AG08395 (cell line): ENCODE measurements at places on chromosomes 4 and X.

GRCh38 chrX:22652596-22652995, 347.2 kb upstream of the DDX53 start:
- DNase-seq, result no peak

DNA sequence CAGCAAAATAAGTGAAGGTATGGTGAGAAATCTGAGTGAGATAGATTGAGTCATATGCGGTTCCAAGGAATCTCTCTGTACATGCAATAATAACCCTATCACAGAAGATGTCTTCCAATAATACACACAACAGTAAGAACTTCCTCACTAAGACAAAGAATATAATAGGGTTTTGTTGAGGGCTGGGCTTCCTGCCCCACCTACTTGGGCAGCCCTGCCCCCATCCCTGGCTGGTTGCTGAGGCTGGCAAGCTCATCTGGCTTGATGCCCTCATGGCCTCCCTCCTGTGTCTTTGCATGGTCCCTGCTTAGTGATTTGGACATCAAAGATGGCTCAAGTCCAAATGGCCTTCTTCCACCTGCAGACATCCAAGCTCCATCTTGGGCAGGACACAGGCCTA, 2.7 kb downstream of the GEMIN8 start:
- no peak for DNase-seq

DNA sequence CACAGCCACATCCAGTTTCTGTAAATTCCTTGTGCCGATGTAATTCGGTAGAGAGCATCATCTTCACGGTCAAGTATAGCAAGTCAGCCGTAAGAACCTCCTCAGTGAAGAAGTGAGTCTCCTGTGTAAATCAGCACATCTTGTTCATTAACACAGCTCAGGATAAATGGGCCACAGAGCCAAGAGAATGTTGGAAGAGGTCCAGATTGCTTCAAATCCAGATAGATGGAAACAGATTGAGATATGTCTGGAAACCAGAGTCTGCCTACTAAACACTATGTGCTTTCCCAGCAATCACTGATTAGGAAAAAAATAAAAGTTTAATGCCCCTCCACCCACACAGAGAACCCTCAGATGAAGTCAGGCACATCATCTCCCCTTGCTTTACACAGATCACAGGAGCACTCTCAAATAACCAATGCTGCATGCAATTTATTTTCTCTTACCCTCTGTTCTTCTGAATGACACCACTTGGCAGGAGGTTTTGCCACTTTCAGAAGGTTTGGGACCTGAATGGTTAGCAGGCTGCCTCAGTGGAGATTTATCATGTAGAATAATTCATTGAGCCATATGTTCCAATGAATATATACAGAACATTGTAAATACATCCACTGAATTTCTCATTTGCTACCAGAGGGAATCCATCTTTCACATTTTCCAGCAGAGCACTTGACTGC, 357.7 kb downstream of the C4orf33 start:
- DNase-seq, result no peak

- DNase-seq, result no peak
Measured at GRCh38 chr4:89582756-89583505, 254.0 kb downstream of the SNCA start.

DNA sequence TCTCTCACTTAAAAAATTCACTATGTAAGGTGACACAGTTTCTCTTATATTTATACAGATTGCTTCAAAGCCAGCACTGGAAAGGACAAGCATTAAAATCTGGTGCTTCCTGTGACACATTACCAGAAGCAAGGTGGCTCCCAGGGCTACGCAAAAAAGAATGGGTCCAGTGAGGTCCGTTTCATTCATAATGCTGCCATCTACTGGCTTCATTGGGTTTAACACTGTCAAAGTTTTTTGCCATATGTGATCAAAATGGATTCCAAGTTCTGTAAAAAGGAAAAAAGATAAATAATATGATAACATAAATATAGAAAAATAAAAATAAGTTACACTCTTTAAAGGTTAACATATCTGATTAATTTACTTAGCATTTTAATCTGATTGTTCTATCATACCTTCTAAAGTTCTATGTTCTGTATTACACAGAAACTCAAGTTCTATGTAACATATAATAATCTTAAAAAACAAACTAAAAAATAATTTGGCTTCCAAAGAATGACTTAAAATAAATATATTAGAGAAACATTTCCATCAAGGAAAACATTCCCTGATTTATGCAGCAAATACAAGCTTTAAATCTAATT, 22.1 kb downstream of the YIPF7 start:
- DNase-seq, result peak; percentile 50

DNA sequence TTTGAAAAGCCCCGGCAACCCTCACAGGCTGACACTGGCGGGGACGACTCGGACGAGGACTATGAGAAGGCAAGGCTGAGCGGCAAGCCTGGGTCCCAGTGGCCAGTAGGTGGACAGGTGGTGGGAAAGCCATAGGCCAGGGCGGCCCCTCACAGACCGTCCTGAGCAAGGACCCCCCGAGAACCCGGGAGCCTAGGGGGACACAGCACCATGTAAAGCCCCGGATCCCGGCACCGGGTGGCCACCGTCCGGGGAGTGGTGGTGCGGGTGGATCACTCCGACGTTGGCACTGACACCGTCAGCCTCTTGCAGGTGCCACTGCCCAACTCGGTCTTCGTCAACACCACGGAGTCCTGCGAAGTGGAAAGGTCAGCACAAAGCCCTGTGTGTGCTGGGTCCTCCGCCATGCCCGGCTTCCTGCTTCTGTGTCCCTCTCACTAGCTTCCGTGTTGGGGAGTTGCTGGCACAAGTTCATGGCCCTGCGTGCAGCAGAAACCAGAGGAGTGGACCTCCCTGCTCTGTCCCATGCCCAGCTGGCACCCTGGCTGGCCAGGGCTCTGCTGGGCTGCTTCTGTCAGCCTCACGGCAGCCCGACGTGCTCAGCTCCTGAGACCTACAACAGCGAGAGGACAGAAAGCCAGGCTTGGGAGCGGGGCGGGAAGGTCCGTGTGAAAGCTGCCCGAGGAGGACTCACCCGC, 11.9 kb upstream of the ADD1 start:
- no peak for DNase-seq

GRCh38 chr4:178293601-178294000, 851.4 kb upstream of the AGA start:
- no peak for DNase-seq

GRCh38 chr4:30832639-30833038, 112.5 kb downstream of the PCDH7 start:
- no peak for DNase-seq

- no peak for DNase-seq
Measured at GRCh38 chr4:151721916-151722315, 38.9 kb downstream of the GATB start.

GRCh38 chr4:179530958-179531357, 2088.7 kb upstream of the AGA start:
- DNase-seq, result no peak

DNA sequence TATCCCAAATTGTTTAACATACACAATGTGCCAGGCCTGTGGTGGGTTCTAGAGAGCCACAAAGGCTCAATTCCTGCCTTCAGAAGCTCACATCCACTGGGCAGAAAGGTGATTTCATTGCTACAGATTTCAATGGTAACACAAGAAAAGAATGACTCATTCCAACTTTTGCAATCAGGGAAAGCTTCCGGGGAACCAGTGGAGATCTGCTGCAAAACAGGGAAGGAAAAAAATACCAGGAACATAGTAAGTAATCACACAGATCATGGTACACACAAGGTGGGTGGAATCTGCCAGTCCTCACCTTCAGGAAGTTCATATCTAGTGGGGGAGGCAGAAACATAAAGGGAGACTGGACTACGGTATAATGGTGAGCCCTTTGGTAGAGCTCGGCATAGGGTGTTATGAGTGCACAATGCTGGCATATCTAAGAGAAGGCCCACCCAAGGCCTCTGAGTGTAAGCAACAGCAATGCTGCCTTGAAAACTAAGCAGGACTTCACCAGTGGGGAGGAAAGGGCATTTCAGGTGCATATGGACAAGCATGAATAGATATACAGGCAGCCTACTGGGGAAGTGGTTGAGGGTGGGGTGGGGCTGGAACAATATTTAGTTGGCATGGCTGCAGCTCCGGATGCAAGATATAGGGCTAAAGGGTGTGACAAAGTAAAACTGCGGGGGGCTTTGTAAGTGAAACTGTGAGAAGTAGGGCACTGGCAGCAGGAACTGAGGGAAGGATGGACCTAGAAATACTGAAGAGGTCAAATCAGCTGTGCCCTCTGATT, 24.2 kb downstream of the GPRIN3 start:
- DNase-seq, result no peak

GRCh38 chr4:126271292-126271691, 956.5 kb downstream of the FAT4 start:
- no peak for DNase-seq

GRCh38 chr4:105058177-105058812, 88.4 kb upstream of the TET2 start:
- no peak for DNase-seq
